Activated T-cell treated with anti-CD3 and anti-CD28 coated beads, Interleukin-2, amount 50 U/mL, for 48 hours (primary cell): ENCODE measurements at places on chromosomes 12 and 14.

GRCh38 chr14:23409966-23410635 lies 2.0 kb upstream of the MYH6 start:
- DNase-seq, result no peak

GRCh38 chr12:52537101-52537500 lies 15.8 kb downstream of the KRT71 start:
- no peak for DNase-seq

- DNase-seq, result no peak
Measured at GRCh38 chr12:53252349-53252916, 15.7 kb upstream of the ESPL1 start.

GRCh38 chr14:96055753-96056508 lies 16.8 kb downstream of the C14orf132 start:
- DNase-seq, result no peak

GRCh38 chr14:55241673-55242072 lies 29.5 kb upstream of the FBXO34 start:
- no peak for DNase-seq

DNA sequence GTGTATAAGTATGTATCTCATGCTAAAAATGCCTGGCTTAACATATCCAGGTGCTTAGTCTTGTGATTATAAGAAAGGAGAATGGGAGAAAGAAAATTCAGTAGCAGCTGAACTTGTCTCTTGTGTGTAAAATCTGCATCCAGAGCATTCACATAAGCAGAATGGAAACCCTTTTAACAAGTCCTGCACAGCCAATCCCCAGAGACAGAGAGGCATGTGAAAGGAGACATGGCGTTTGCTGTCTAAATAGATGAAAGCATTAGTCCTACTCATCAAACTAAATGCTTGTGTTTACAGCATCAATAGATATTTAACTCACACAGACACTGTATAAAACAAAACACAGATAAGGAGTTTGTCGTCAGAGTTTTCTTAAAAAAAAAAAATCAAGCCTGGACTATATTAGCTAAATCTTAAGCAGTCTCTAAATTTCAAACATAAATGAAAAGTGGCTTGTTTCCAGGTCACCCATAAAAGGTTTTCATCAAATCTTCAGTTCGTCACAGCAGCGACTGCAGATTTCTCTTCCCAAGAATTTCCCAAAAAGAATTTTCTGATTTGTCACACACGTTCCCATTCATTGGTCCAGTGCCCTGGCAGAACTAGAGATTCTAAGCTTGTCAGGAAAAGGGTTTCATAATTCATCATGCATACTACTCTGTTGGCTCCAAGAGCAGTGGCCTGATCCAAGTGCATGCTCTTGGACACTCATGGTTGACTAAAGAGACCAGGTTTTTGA lies 249.2 kb downstream of the BTG1 start:
- DNase-seq, result no peak

DNA sequence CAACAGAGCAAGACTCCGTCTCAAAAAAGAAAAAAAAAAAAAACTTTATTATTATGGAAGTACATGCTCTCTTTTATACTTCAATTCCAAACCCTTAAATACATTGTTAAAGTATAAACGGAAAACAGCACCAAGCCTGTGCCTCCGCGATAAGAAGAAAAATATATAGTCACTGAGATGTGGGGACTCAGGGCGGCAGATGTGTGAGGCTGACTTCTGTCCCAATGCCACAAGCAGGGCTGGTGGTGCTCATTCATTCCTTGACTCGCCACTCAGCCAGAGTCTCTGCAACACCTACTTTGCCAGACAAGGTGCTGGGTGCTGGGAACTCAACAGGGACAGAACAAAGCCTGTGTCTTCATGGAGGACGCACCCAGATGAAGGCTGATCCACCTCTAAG lies 13.8 kb downstream of the LGMN start:
- no peak for DNase-seq

DNA sequence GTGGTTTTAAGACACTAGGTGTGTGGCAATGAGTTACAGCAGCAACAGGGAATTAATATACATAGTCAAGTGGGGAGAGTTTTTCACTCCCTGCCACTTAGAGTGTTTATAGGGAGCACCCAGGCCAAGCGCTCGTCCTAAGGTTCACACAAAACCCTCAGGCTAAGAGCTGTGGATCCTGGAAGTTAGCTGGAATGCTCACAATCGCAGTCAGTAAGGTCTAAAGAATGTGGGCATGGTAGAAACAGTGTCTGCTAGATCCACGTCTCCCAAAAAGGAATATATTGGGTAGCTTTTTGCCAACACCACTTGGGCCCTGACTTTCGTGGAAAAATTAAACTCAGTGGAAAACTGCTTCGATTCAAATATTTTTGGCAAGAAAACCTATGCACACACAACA lies 36.6 kb downstream of the STAB2 start:
- DNase-seq, result no peak

DNA sequence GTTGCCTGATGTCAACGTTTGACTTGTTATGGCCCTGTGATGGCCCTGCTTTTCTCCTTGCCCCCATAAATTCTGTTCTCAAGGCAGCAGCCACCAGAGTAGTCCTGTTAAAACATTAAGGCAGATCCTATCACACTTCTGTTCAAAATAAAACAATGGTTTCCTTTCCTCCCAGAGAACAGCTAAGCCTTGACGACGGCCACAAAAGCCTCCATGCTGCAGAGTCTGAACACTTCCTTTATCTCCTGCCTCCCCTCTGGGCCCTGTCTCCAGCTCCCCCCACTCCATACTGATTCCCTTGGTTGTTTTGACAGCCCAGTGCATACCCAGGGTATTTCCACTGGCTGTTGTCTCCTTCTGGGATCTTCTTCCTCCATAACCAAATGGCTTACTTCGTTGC lies 618.1 kb downstream of the MED13L start:
- DNase-seq, result no peak

DNA sequence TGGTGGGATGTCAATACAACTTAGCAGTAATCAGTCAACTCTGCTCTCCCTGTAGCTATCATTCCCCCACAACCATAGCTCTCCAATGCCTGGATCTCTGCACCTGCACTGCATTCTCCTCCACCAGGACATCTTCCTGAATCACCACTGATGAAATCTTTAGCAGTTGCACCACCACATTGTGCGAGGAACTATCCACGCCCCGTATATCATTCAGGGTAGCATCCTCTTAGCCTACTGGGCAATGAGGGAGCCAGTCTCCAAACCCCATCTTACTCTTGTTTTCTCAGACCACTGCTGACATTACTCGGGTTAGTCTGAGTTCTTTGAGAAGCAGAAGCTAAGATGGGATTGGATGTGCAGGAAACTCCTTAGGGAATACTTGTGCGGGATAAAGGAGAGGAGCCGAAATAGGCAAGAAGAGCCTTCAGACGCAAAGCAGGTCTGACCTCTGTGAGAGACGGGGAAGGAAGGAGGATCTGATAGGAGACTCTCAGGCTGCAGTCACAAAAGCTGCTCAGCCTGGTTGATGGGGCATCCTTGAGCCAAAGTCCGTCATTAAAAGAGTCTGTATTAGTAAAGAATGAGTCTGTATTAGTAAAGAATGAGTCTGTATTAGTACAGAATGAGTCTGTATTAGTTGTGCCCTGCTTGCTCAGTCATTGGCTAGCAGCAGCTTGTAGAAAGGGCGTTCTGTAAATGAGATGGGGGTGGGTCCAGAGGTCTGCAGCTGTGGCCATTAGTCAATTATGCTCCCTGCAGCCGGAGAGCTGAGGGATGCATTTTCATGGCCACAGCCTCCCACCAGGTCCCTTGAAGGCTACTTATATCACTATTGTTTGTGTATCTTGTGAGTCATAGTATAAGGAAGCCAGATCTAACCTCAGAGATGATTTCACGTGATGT lies 49.6 kb upstream of the RASSF3 start:
- DNase-seq, result no peak

DNA sequence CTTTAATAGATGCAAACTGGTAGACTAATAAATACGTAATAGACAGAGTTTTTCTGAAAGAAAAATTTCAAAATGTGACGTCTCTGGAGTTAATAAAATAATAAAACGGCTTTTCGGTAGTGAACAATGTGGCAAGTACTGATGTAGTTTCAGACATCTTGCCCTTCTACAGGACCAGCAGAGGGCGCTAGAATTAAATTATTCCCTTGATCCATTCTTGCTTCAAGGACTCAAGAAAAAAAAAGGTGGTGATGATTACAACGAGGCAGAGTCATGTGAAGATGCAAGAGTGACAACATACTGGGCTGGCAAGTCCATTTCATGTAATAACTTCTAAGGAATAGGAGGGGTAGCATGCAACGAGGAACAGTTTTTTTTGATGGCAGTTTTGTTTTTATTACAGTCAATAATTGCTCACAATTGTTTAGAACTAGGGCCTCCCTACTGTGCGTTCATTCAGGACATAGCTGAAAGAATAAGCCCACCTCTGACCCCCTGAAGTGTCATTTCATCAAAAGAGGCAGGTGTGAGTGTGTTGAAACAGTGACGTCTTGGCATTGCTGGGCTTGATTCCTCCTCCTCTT lies 101.0 kb upstream of the GZMB start:
- DNase-seq, result no peak

GRCh38 chr12:124566997-124567672 lies at the start of gene NCOR2:
NCOR2 (minus strand) TSS chr12:124567612; CDS start chr12:124495251, 72,361 bp downstream.
- peak; percentile 71 for DNase-seq

GRCh38 chr12:93292213-93292612 lies 85.5 kb upstream of the NUDT4 start:
- DNase-seq, result no peak

DNA sequence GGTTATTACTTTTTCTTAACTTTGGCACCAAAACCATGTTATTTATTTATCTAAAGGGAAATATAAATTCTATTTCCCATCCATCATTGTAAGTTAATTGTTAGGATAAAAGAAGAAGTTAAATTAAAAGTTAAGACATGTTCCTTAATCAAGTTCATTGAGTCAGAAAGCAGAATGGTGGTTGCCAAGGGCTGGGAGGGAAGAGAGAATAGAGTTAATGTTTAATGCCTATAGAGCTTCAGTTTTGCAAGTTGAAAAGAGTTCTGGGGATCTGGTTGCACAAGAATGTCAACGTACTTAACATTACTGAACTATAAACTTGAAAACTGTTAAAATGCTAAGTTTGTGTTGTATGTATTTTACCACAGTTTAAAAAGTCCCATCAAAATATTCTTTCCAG lies 63.2 kb upstream of the NR2C1 start:
- no peak for DNase-seq

- no peak for DNase-seq
Measured at GRCh38 chr12:87283886-87284285, 745.3 kb downstream of the C12orf50 start.
